ENCODE measurements at places on chromosomes 16 and 17.

- DNase-seq = no peak
Observed at GRCh38 chr16:2742323-2743006, 10.0 kb upstream of the SRRM2 start.

DNA sequence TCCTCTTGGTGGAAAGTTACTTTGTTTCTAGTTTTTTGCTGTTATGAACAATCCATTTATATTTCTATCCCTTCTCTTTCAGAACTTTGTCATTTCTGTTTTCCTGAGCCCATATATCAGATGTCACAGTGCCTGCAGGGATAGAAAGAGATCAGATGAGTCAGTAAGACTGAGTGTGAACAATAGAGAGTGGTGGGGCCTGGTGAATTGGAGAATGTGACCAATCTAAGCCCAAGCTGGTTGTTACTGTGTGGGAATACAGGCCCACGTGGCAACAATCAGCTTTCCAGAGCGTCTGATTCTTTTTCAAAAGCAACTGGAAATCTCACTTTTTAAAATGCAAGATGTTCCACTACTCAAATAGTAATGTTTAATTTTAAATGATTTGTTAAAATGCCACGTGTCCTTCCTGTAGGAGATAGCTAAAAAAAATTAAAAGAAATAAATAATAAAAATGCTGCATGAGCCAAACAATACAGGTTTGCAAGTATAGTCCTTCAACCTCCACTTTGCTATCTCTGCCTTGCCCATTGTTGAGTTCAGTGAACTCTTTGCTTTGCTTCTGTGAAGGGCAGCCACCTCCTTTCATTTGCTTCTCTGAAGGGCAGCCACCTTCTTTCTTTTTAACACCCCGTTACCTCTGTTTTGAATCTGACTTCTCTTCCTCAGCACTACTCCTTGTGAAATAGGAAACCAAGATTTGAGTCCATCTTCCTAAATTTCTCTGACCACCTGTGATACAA, 9.6 kb downstream of the DCTN5 start:
- no peak for DNase-seq

GRCh38 chr16:54579106-54579728, 292.6 kb upstream of the IRX3 start:
- DNase-seq = no peak

- DNase-seq = no peak
Observed at GRCh38 chr17:34382621-34383124, 19.6 kb upstream of the CCL1 start.

DNA sequence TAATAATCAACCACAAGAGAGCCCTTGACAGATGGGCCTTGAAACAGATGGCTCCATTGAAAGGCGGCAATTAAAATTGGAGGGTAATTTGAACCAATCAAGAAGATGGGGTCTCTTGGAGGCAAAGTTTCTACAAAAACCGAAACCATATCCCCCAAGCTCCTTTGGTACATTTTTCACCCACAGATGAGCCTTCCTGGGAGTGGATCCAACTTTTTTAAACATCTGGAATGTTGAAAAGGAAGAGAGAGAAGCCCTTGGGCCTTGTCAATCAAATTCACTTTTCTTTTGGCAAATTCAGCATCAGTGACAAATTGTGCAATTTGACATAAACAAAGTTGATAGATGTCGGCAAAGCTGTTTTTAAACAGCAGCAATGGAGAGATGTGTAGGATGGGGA, 13.2 kb upstream of the NUP93 start:
- DNase-seq = no peak

DNA sequence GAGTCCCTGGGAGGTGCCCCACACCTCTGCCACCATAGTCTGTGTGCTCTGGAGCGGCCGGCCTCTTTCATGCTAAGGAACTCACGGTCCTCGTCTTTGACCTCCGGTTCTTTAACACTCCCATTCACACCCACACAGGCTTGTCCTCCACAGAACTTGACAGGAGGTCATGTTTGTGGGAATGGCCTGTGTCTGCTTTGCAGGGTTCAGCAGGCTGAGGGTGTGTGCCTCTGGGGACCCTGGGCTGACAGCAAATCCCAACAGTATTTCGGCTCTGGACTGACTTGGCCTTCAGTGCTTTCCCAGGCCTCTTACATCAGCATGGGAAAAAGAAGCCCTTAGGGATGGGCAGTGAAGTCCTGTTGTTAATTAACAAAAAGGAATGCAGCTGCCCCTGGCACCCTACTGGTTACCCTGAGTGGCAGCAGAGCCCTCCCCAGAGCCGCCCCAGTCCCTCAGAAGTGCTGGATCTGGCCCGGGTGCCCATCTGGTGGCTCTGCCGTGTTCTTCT, 35.4 kb upstream of the ADORA2B start:
- DNase-seq = no peak

- no peak for DNase-seq
Observed at GRCh38 chr17:73293480-73293911, 18.3 kb downstream of the CDC42EP4 start.

GRCh38 chr17:6456914-6457687, 12.8 kb downstream of the PIMREG start:
- DNase-seq = no peak
